ENCODE measurements at places on chromosomes 16 and 17. TPM values are rescaled to one million over a fixed set of nuclear protein-coding genes. Genes with fewer than 3 reads are reported as not detected.

Gene KRTAP9-8
- not detected for polyA plus RNA-seq

Gene PDILT
- polyA plus RNA-seq = not detected

Gene SYT17
- polyA plus RNA-seq = not detected

Gene RAB11FIP4
- 9.2 TPM for polyA plus RNA-seq

Gene ANKRD40CL
- polyA plus RNA-seq = not detected

Gene TP53TG3C
- not detected for polyA plus RNA-seq

Gene SLC47A1
- 0.07 TPM for polyA plus RNA-seq

Gene RTN4RL1
- polyA plus RNA-seq = 3.4 TPM

Gene IRX3
- polyA plus RNA-seq = 2.7 TPM

- DNase-seq = no peak
Measured at GRCh38 chr16:81910366-81910885, 100.8 kb downstream of the SDR42E1 start.

- DNase-seq = no peak
Measured at GRCh38 chr16:81830845-81831540, 51.9 kb downstream of the PLCG2 start.

DNA sequence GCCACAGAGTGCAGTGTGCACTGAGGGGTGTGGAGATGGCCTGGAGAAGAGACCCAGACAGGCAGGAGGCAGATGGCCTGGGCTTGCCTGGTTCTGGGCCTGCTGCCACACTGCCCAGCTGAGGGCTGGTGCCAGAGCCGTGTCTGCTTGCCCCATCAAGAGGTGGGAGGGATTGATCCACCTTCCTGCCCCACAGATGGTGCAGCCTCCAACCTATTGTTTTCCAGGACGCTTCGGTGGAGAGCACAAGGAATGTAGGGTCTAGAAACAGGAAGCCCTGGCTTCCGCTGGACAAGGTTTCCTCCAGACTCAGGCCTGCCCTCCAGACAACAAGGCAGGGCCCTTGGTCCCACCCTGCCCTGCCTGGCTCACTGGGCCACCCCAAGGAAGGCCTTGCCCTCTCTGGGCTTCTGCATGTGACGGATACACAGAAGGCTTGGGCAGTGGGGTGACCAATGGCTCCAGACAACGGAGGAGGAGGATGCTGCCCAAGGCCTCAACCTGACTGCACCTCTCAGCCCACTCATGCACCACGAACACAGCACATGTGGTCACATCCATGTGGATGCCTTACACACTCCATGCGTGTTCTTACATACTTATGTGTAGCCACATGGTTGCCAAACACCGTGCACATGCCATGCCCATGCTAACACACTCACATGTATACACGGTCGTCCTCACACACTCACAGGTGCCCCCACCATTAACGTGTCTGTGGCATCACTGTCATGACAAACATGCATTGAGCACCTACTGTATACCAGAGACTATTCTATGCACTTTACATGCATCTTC, 6.5 kb upstream of the CDH5 start:
- DNase-seq = no peak

DNA sequence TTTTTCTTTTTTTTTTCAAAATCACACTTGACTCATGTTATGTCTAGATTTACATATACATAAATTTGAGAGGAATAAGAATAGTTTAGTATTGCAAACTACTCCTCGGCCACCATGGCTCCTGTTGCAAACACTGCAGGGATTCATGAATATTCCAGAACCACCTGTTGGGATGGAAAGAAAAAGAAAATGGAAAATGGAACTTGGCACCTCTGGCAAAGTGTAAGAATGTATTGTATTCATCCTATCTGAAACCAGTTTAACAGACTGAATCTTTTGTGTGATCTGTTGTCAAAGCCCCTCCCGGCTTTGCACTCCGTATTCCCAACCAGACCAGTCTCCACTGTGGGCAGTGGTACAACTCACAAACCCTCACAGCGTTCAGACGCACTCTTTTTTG, 124.4 kb downstream of the SPECC1 start:
- no peak for DNase-seq

DNA sequence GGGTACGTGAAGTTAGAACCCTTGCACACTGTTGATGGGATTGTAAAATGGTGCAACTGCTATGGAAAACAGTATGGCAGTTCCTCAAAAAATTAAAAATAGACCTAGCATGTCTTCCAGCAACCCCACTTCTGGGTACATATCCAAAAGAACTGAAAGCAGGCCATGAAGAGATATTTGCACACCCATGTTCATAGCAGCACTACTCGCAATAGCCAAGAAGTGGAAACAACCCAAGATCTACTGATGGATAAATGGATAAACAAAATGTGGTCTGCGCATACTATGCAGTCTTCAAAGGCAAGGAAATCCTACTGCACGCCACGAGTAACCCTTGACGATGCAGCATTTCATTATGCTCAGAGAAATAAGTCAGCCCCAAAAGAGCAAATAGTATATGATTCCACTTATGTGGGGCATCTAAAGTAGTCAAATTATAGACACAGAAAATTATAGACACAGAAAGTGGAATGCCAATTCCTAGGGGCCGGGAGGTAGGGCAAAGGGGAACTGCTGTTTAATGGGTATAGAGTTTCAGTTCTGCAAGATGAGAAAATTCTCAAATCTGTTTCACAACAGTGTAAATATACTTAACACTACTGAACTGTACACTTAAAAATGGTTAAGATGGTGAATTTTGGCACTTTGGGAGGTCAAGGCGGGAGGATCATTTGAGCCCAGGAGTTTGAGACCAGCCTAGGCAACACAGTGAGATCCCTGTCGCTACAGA, 17.2 kb downstream of the CORO7 start:
- no peak for DNase-seq

- DNase-seq = no peak
Measured at GRCh38 chr16:3577302-3577752, at the start of gene NLRC3. Gene NLRC3 (minus strand): TSS chr16:3577403. CDS start chr16:3565036, 12,367 bp downstream.

DNA sequence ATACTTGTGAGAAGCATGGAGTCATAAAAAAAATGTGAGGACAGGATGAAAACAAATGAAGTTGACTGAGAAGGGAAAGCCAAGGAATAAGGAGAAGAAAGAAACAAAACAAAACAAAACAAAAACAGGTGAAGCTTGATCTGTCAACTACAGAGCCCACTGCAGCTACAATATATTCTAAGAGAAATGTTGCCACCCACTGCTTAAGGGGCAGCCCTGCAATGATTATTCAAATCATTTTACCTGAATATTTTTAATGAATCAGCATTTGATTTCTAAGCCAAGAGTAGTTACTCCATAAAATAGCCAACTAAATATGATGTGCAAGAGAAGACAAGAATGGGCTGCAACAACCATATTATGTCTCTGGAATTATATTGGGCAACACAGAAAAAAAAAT, 252.0 kb upstream of the KIF2B start:
- no peak for DNase-seq

- no peak for DNase-seq
Measured at GRCh38 chr17:57459286-57459915, 203.1 kb downstream of the MSI2 start.

GRCh38 chr16:75265911-75266701, 14.7 kb upstream of the BCAR1 start:
- no peak for DNase-seq

DNA sequence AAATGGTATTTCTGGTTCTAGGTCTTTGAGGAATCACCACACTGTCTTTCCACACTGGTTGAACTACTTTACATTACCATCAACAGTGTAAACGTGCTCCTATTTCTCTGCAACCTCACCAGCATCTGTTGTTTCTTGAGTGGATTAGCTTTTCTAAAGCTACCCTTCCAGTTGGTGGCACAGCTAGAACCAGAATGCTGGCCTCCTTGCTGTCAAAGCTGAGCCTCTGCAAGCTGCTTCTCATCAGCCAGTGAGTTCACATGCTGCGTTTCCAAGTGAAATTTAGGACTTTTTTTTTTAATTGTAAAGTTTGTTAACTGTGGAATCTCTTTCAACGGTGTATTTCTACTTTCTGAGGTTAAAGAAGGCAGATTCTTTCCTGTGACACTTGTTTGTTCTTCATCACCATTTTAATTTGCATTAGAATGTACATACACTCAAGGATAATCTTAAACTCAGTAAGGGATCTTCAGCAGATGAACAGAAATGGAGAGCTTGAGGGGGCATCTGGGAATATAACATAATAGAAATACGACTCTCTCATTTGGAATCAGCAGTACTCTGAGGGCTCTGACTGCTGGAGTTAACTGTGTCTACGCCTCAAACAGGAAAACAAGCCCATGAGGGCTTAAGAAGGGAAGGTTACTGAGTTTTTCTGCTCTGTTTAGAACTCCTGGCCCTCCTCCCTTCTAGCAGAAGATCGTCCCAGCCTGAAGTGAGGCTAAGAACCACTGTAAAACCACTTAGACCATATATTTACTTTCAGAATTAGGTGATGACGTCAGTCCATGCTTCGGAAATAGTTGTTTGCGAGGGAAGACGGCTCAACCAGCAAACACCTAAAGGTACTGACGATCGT, 148.4 kb upstream of the FAM20A start:
- DNase-seq = no peak

GRCh38 chr17:71438631-71439146, 682.1 kb upstream of the SOX9 start:
- peak; percentile 99 for DNase-seq

- DNase-seq = no peak
Measured at GRCh38 chr16:7492122-7492521, 159.5 kb downstream of the RBFOX1 start.

DNA sequence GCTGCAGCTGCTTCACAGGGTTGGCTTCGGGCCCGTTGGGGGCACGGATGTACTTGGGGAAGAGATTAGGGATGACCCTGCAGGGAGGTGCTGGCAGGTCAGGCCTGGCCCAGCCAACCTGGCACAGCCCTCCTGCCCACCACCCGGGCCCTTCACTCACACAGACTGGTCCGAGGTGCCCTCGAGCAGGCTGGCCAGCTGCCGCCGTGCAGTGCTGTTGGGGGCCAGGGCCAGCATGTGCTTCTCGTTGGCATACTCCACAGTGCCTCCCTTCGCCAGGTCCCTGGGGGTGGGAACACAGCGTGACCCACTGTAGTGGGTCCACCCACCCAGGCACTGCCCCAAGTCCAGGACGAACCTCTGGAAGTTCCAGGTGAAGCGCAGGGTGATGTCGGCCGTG, 9.9 kb downstream of the CTU2 start:
- DNase-seq = no peak

All from keratinocyte (primary cell).